Left lung (tissue), 14 donors: ENCODE measurements at places on chromosomes 12 and 14. TPM values are rescaled to one million over a fixed set of nuclear protein-coding genes. Genes with fewer than 3 reads are reported as not detected.

RASAL1 gene
- polyA plus RNA-seq, result 0.17 TPM

CNTN1 gene
- polyA plus RNA-seq, result 63.5 TPM

ZDHHC22 gene
- polyA plus RNA-seq, result not detected

- no peak for DNase-seq
Measured at GRCh38 chr12:12216349-12217017, 50.4 kb downstream of the LRP6 start.

- no peak for DNase-seq
Measured at GRCh38 chr12:67357376-67358125, 88.4 kb downstream of the CAND1 start.

DNA sequence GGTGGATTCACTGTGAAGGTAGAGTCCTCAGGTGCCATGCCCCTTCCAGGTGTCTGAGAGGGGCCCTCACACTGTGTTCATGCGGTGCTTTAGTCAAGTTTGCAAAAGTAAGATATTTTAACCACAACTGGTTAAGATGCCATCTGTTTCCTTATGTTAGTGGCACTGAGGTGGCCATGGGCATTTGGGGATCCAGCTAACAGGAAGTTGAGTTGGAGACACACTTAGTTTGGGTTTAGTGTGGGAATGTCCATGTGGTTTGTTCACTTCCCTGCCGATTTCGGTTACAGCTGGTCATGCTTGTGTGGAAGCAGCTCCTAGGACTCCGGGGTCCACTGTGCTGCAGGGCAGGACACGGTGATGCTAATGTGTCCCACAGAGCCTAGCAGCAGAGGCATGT, 17.3 kb upstream of the ABHD12B start:
- no peak for DNase-seq

DNA sequence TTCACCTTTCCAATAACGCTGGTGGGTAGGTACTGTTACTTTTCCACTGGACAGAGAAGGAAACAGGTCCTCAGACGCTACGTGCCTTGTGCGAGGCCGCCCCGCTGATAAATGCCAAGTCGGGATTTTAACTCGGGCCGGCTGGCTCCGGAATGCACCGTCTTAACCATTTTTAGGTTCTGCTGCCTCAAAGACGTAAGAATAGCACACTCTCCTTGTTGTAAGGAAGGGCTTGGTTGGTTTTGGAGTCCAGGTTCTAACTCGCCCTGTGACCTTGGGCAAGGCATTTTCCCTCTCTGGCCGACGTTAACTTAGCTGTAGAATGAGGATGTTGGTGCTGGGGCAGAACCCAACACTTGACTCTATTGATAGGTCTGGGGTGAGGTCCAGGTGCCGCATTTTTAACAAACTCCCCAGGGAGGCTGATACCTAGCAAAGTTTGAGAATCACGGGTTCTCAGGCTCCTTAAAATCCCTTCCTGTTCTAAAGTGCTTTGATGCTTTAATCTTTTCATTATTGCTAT, 814 bp downstream of the ANKRD13A start:
- DNase-seq, result peak; percentile 40

TTC6 gene
- 14.0 TPM for polyA plus RNA-seq
